ENCODE measurements at places on chromosomes 4 and X.

GRCh38 chrX:1528186-1528883 is 8.7 kb downstream of the P2RY8 start:
- no peaks in the 10 kb centered on the region for H3K4me1 ChIP-seq
- DNase-seq: no peak
- H3K27me3 ChIP-seq: no peaks in the 10 kb centered on the region
- H3K27ac ChIP-seq: no peak overlapping the region

DNA sequence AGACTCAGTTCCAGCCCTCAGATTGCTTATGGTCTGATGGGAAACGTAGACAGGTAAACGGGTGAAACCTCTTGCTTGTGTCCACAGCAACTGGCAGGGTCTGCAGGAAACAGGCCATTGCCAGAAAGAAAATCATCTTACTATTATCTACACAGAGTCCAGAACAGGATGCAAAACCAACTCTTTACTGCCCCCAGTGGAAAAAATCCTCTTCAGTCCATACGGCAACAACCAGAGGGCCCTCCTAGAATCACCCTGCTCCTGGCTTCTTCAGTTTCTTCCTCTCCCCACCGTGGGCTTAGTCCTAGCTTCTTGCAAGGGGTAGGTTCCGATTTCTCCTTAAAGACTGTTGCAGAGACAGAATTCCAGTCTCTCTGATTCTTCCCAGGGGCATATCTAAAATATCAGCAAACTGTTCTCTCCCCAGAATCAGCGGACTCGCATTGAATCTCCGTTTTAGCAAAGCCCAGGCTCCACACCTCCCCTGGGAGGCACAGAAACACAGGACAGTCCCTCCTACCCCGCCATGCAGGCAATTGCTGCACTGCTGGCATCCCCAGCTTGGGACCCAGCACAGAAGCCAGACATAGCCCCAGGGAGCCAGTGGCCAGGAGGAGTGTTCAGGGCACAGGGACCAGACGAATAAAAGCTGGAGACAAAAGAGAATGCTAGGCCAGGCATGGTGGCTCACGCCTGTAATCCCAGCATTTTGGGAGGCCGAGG is 41.0 kb upstream of the SH3RF1 start:
- H3K4me1 ChIP-seq: peaks cover 9% of the 10 kb centered on the region
- no peak overlapping the region for H3K27ac ChIP-seq
- DNase-seq: peak; percentile 87
- no peaks in the 10 kb centered on the region for H3K36me3 ChIP-seq
- H3K27me3 ChIP-seq: no peaks in the 10 kb centered on the region
- no peak overlapping the region for H3K4me3 ChIP-seq

- no peak overlapping the region for H3K27ac ChIP-seq
- H3K4me1 ChIP-seq: no peaks in the 10 kb centered on the region
- H3K36me3 ChIP-seq: no peaks in the 10 kb centered on the region
Observed at GRCh38 chr4:99490286-99490685, 20.5 kb upstream of the C4orf17 start.

DNA sequence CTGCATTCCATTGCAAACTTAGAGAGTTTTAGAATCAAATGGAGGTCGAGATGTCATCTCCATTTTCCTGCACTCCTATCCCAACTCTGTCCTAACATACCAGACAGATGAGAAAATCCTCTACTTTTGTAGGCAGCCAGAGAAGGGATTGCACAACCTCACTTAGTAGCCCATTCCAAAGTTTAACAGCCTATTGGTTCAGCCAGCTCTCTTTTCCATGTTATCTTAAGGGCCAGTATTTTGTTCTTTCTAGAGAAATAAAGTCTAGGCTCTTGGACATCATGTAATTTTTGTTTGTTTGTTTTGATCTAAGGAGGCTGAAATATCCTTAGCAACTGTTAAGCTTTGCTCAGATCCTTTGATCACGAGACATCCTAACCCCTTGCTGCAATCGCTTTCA is 173.0 kb downstream of the COX18 start:
- H3K4me3 ChIP-seq: no peak overlapping the region
- H3K27ac ChIP-seq: no peak overlapping the region
- no peaks in the 10 kb centered on the region for H3K4me1 ChIP-seq

DNA sequence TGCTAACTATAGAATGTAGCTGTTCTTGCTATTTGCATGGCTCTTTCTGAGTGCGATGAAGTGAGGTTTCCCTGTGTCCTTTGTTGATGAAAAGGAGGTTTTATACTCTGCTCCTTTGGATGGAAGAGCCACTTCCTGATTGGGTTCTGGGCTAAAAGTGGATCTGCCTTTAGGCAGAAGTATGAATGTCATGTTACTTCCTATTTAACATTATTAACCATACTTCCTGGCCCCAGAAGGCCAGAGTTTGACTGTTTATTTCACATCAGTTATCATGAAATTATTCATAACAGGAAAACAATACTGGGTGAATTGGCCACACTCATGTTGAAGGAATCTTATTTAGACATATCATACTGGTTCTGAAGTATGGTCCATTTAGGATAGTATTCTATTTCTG is 386.2 kb downstream of the PCDH7 start:
- no peaks in the 10 kb centered on the region for H3K36me3 ChIP-seq
- no peak overlapping the region for H3K4me3 ChIP-seq
- H3K4me1 ChIP-seq: peaks cover 13% of the 10 kb centered on the region

DNA sequence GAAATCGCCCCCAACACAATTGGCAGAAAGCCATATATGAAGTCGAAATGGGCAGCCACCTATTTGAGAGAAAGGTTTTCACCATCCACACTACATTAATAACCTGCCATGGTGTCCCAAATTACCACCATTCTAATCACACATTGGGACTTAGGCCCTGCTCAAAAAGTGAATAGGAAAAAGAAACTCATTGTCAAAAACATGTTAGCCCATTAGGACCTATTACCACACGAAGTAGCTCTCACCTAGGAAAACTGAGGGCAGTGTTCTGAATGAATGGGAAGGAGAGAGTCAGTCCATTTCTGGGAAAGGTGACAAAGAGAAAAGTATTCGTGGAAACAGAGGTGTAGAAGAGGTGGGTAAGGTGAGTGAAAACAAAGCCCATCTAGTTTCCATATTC is 60.8 kb downstream of the GPC3 start:
- no peaks in the 10 kb centered on the region for H3K4me1 ChIP-seq
- no peak overlapping the region for H3K4me3 ChIP-seq
- H3K36me3 ChIP-seq: peaks cover 2% of the 10 kb centered on the region
- no peak overlapping the region for H3K27ac ChIP-seq

Measured in lung (tissue), 17 donors.